ENCODE measurements at places on chromosomes 1 and 21.
A peak's percentile ranks its signal among the peaks of the same experiment; 100 is the strongest.

DNA sequence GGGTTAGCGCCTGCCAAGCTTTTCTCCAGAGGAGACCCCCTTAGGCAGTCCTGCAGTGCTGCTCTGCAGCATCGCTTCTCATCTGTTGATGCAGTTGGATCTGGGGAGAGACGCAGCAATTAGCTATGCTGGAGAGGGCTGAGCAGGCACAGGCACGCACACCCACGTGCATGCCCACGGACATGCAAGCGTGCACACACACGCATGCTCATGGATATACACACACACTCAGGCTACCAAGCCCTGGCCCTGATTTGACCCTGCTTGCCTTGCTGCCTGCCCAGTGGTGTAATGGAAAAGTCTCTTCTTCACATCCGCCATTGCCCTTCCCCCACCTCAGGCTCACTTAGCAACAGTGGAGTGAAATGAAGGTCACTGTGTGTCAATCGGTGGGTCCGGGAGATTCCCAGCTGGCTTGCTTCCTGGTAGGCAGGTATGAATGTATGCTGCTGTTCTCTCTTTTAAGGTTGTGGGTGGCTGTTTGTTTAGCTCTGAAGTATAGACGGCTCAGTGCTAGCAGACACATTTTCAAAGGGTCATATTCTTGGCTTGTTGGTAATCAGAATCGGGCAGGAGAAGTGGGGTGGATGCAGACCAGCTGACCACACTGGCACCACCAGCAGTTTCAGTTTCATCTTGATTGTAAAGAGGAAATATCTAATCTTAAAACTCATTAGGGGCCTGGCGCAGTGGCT is 9.5 kb downstream of the ATP1B1 start:
- DNase-seq: no peak

- DNase-seq: peak; percentile 92
Measured at GRCh38 chr21:17725339-17725738, 93.8 kb downstream of the C21orf91 start.

DNA sequence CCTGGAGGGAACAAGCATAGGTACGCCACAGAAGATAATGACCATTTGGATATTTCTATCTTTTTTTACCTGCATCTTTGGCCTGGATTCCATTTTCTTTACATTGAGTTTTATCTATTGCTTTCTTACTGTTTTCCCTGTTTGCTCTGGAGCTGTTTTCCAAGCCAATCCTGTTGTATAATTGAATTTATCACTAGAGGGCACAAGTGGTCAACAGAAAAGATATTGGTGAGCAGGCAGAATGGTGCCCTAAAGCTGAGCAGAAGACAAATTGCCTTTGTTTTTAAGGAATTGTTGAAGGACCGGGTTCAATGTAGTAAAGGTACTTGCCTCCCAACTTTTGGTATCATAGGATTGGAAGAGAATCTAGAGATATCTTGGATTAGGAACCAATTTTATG is 152.8 kb downstream of the PPP1R12B start:
- no peak for DNase-seq

DNA sequence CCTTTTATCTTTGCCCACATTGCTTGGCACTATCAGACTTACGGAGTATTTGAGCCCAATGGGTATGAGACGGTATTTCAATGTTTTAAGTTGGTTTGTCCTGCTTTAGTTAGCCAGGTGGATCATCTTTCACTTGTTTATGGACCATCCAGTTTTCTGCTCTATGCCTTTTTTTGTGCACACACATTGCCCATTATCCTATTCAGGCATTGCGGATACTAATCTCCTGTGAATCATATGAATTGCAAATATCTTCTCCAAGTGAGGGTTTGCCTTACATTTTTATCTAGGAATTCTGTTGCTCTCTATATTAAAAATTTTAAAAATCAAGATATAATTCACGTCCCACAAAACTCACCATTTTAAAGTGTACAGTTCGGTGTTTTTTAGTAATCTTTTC is 14.0 kb downstream of the CYYR1 start:
- DNase-seq: no peak

GRCh38 chr1:9486466-9487140 is 52.7 kb upstream of the SLC25A33 start:
- DNase-seq: no peak

GRCh38 chr21:44478124-44478800 is 23.0 kb downstream of the LRRC3 start:
- no peak for DNase-seq

- no peak for DNase-seq
Measured at GRCh38 chr1:228765168-228765946, 30.1 kb downstream of the RHOU start.

DNA sequence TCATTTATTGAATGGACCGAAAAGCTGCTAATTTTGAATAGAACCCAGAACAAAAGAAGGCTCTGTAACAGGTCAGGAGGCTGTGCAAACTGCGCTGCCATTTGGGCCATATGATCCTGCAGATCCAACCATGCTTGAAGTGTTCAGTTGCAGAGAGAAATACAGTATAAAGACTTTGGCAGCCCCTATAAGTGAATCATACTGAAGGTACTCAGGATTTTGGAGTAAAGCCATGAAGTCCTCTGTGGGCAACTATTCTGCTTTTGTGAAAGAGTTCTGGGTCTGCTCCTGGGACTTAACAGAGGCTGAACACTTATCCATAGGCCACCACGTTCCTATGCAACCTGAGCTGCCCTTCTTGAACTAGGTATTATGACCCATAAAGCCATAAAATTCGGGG is 1613.6 kb upstream of the PRMT6 start:
- DNase-seq: no peak

GRCh38 chr1:158836038-158836437 is 4.9 kb downstream of the MNDA start:
- no peak for DNase-seq

DNA sequence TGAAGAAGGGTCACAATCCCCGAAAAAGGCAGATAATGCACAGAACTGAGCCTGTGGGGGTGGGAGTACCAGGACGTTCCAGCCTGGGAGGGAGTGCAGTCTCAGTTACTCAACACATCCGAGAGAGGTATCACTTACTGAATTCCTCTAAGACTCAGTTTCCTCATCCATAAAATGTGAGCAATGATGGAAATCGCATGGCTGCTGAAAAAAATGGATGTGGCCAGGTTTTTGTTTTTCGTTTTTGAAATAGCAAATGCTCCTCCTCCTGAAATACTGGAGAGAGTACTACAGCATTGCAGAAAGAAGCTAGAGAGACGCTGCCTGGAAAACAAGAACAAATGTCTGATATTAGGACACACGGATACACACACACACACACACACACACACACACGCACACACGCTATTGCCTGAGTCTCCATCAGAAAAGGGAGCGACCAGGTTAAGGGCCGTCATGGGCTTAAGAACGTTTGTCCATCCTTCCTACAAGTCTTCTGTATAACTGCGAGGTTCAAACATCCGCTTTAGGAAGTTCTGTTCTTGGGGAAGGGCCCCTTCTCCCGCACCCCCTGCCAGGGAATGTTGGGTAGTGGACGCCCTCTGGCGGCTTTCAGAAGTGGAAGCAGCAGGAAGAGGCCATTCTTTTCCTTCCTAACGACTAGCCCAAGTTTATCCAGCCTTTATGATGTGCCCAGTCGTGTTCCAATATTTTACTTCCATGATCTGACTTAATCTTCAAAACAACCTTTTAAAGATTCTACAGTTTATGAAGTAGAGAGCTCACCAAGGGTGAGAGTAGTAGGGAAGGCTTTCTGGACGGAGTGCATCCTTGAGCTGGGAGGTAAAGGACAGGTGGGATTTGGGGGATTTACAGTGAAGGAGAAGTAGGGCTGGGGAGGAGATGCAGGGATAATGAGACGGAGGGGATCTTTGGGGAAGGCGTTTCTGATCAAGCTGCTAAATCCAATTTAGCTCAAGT is 699 bp upstream of the NES start:
- DNase-seq: no peak

DNA sequence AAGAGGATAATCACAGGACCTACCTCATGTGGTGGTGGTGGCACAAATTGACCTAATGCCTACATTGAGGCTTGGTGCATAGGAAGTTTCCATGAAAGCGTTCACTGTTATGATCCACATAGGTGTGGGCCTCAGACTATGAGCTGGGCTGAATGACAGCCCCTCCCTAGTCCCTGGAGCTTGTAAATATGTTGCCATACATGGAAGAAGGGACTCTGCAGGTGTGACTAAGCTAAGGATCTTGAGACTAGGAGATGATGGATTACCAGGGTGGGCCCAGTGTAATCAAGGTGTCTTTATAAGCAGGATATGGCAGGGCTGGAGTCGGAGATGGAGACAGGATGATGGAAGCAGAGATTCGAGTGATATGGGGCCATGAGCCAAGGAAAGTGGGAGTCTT is 31.0 kb upstream of the KCNE1 start:
- DNase-seq: no peak

DNA sequence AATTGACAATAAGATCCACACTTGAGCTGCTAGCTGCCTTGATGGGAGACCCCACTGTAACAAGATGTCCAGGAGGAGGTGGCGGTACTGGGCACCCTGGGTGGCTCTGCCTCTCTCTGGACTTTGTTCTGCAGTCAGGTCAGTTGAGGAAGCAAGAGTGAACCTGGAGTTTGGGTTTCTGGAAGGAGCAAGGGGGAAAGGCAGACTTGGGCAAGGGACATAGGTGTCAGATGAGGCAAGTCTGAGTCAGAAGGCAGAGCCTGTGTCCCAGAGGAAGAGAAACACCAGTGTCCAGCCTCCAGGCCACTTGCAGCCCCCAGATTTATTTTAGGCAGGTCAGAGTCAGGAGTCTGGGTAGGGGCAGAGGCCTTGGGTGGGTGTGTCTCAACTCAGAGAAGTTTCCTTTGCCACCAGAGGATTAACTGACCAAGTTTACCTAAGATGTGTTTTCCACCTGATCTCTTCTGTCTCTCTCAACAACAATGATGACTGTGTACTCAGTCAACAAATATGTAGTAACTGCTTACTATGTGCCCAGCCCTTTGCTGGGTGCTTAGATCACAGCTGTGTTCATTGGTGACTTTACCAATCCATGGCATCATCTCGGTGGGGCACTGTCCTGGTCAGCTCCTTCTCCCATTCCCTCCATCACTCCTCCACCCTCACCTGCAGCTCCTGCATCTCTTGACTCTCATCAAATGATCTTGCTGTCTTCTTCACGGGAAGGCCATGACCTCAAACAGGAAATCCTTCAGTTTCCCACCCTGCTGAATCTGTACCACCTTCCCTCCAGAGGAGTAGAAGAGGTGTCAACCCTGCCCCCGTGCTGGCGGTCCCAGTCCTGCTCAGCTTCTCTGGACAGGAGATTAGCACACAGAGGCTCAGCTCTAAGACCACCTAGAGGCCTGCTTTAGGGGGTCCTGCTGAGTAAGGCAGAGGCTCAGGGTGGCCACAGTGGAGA is 36.6 kb downstream of the ELF3 start:
- DNase-seq: no peak

GRCh38 chr1:235553112-235553551 is 48.9 kb upstream of the B3GALNT2 start:
- DNase-seq: no peak

GRCh38 chr21:26036916-26037315 is 133.7 kb downstream of the APP start:
- DNase-seq: no peak

DNA sequence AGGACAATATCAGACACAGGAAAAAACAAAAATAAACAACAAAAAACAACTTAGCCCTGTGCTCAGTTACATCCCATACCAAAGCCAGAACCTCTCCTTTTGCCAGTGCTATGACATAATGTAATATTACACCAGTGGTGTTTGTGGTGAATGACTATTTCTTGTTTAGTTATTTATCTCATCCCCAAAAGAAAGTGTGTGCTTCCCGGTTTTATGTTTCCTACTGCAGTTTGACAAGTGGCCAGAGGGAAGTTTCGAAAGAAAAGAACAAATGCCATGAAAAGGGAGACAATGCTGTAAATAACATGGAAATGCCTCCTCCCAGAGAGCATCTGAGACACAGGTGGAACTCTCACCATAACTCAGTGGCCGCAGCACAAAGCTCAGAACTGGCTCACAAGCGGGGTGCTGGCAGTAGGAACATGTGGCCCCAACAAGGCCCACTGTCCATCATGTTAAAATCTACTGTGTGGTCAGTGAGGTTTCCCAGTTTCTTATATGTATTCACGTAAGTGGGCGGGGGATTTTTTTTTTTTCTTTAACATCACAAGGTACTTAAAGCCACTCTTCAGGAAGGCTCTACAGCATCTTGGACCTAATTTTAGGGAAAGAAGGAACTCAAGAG is 158.2 kb downstream of the BARHL2 start:
- DNase-seq: no peak

- no peak for DNase-seq
Measured at GRCh38 chr1:27990920-27991537, 31.3 kb downstream of the XKR8 start.

DNA sequence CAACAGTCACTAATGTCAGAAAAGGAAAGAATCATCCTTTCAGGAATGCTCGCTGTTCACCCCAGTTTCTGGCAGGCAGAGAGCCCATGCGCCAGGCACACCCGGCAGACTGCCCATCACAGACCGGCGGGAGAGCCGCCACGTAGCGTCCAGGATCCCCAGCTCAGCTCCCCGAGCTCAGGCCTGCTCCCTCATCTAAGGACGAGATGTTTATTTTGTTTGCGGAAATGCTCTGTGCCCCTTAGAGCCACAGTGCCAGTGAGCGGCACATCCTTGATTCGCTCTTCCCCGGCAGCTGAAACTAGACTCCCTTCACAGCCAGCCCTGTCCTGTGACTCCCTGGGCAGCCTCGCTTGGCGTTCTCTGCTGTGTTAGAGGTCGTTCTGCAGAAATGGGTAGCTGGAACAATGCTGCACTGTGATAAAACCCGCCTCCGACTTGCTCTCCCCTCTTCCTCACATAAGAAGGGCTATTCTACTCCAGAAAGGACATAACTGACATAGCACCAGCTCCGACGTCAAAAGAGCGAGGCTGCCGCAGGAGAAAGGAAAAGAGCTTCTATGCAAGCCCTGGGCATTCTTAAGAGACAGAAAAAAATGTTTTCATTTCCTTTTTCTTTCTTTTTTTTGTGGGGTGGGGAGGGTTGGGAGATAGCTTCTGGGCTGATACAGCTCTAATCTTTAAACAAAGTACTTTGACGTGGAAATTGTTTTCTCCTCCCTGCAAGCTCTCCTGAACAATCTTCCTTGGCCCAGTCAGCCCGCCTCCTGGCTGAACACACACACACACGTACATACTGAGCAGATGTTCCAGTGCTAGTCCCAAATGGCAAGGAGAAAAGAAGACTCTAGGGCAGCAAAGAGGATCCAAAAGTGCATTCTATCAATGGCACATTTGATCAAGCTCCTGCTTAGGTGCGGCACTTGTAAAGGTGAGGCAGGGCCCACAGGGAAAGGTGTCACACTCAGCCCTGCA is 37.2 kb downstream of the MRAP start:
- DNase-seq: no peak

DNA sequence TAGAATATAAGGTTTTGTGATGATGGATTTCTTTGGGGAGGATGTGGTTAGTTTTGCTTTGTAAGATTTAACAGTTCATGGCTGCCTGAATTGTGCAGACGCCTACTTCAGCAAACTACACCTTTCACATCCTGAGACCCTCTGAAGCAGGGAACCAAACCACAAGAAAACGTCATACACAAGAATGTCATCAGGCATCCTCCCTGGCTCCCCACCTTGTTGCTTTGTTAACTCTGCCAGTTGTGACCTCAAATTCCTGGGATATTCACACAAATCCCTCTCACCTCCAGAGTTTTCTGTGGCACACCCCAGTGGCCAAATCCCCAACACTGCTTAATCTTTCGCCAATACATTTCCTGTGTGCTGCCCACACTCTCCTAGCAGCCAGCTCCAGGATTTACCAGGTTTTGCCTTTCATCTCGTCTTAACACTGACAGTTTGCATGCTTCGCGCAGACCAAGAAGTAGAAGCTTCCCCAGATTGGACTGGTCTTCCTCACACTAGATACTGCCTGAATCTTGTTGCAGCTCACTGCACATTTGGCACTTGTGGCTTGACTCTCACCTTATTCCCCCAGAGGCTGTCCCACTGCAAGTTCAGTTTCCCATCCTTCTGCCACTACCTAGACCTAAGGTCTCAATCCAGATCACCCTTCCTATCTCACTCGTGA is 51.1 kb upstream of the CTTNBP2NL start:
- no peak for DNase-seq

All from NCI-H1436 treated with DMSO at 0.1 percent for 48 hours (cell line).